ENCODE measurements at places on chromosomes 5 and 9.

- DNase-seq: no peak
These were observed 13.1 kb downstream of the DIAPH1 start for GRCh38 chr5:141605523-141606277.

GRCh38 chr9:3750321-3750720 lies 224.5 kb upstream of the RFX3 start:
- DNase-seq: no peak

- peak; percentile 21 for DNase-seq
These were observed 398.1 kb downstream of the EBF1 start for GRCh38 chr5:158701406-158702177.

GRCh38 chr9:121023064-121023463 lies 27.0 kb downstream of the C5 start:
- DNase-seq: no peak

- DNase-seq: no peak
These were observed 479.8 kb downstream of the DIRAS2 start for GRCh38 chr9:90162819-90163218.

DNA sequence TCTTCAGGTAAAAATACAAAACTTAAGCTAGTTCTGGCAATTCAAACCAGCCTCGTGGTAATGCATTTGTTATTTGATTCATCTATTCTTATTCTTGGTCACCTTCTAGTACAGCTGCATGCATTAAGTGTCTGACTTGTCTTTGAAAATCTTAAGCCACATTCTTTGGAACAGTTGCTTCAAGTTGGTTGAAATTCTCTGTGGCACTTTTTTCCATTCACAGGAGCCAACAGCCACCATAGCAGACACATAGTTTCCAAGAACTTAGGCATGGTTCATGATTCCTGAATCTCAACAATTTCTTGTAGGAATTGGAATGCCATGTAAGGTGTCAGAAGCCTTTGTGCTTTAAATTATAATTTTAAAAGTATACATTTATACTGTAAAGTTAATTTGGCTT lies 47.4 kb upstream of the MEF2C start:
- DNase-seq: no peak

DNA sequence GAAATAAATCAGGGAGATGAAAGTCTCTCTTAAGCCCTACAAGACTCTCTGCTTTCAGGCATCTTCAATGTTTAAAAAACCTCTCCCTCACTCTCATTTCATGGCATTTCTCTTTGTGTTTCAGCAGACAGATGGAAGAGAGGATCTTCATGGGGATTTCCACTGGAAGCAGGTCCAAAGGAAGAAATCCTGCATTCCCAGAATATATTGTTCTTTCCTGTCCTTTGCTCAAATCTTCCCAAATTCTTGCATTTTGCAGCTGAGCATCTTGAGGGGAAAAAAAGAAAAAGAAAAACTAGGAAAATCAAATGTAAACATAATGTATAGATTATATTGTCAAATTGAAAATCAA lies 382.2 kb downstream of the ENC1 start:
- DNase-seq: no peak

DNA sequence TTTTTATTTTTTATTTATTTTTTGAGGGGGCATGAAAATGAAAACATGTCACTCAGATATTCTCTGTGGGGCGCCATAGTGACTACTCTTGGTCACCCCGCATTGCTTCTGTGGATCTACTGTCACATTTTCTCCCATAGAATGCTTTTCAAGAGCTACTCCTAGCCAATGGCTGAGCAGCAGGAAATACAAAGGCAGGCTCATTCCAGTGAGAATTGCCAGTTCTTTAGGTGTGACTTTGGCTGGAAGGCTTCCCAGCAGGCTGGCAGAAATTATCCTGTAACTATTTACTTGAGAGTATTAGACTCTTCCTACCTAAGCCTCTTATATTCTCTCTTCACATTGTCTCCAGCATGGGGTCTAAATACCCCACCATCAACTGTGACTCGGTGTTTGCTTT lies 21.0 kb upstream of the PTPRD start:
- no peak for DNase-seq

DNA sequence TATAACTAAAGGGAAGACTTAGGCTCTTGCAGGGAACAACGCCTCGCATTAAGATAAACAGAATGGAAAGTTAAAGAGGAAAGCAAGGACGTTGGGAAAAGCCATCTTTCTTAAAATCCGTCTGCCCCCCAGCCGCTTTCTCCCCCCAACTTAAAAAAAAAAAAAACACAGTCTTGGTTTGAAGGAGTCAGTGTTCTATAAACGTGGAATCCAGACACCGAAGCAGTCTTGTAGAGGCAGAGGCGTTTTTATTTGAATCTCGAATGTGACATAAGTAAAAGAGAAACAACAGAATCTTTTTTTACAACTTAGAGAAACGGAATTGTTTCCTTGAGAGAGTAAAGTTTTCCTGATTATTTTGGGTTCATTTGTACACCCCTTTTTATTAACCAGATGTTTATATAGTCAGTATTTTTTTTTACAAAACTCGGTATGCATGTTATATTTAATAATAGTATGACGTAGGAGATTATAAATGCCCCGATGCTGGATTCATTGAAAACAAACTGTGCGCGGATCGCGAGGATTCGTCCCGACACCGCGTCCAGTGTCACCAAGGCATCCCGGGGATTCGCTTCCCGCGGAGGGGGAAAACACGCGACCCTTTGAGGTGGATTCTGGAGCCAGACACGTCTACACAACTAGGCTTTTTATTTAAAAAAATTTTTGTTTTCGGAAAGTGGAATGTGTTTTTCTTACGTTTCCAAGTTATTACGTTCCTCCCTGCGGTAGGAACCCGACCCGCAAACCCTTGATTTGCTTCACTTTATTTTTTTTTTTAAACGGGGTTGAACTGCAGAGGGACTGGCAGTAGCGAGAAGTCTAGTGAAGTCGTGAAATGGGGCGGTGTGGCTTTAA lies 6.7 kb downstream of the PTCH1 start:
- peak; percentile 55 for DNase-seq

- no peak for DNase-seq
These were observed 13.6 kb downstream of the TICAM2 start for GRCh38 chr5:115588640-115589039.

GRCh38 chr9:137784641-137785513 lies 92.7 kb upstream of the CACNA1B start:
- DNase-seq: no peak

DNA sequence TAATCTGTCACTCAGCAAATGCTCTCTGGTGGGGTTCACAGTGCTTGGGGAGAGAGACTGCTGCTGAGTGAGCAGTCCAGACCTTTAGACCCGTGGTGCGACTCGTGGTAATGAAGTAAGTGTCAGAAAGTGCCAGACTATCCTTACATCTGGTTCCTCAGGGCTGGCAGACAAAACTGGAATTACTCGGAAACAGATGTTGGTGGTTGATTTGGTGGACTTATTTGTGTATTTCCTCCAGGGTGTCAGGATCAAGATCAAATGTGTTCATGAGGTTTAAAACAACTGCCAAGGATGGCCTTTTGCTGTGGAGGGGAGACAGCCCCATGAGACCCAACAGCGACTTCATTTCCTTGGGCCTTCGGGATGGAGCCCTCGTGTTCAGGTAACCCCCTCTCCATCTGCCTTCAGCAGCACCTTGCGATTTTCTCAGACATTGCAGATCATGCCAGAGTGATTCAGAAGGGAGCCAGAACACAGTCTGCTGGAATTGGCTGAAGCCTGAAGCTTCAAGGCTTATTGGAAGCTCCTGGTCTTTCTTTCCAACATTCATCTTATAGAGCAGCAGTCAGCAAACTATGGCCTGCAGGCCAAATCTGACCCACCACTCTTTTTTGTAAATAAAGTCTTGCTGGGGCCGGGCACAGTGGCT lies 105.2 kb downstream of the LIFR start:
- no peak for DNase-seq

GRCh38 chr5:144585681-144586080 lies 415.0 kb downstream of the KCTD16 start:
- no peak for DNase-seq

GRCh38 chr5:61657686-61658085 lies 325.6 kb downstream of the ZSWIM6 start:
- DNase-seq: no peak

- peak; percentile 68 for DNase-seq
These were observed 2.8 kb upstream of the PFN3 start for GRCh38 chr5:177403102-177403791.

DNA sequence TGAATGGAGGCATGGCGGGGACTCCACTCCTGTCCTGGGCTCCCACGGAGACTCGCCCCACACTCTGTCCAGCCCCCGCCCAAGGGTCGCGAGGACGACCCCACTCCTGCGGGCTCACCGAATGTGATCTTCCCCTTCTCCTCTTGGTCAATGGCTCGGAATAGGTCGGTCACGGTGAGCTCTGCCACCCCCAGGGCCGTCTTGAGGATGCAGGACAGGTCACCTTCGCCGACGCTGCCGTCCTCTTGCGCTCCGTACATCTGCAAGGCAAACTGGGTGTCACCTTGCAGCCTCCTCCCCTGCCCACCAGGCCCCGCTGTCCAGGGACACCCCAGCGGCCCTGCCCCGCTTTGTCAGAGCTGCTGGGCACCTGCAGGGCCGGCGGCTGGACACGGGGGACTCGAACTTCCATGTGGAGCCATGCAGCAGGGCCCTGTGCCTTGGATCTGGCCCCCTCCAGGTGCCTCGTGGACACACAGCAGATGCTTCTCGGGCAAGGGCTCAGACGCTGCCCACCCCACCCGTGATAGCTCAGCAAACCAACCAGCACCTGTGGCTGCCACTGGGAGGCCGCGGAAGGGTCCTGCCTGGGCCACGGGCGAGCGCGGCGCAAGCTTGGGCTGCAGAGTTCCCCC lies 21.5 kb upstream of the SLC6A3 start:
- no peak for DNase-seq

- DNase-seq: peak; percentile 51
These were observed 5.9 kb downstream of the FKBP15 start for GRCh38 chr9:113215132-113215531.

DNA sequence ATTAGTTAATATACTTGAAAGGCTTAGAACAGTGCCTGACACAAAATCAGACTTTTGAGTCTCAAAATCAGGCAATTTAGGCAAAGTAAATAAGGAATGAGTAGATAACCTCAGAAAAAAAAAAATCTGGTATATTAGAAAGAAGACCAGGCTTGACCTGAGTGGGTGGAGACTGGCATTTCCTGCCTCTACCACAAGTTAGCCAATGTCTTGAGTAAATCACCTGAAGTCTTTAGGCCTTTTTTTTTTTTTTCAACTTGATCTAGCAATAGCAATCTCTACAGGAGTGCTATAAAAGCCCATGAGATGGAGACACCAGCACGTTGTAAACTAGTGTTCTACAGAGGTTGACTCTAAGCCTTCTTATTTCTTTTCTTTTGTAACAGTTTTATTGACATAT lies 104.2 kb upstream of the RASEF start:
- no peak for DNase-seq

GRCh38 chr5:110476164-110476563 lies 250.3 kb downstream of the TMEM232 start:
- DNase-seq: no peak

GRCh38 chr5:111197523-111197922 lies 26.7 kb upstream of the CAMK4 start:
- no peak for DNase-seq

DNA sequence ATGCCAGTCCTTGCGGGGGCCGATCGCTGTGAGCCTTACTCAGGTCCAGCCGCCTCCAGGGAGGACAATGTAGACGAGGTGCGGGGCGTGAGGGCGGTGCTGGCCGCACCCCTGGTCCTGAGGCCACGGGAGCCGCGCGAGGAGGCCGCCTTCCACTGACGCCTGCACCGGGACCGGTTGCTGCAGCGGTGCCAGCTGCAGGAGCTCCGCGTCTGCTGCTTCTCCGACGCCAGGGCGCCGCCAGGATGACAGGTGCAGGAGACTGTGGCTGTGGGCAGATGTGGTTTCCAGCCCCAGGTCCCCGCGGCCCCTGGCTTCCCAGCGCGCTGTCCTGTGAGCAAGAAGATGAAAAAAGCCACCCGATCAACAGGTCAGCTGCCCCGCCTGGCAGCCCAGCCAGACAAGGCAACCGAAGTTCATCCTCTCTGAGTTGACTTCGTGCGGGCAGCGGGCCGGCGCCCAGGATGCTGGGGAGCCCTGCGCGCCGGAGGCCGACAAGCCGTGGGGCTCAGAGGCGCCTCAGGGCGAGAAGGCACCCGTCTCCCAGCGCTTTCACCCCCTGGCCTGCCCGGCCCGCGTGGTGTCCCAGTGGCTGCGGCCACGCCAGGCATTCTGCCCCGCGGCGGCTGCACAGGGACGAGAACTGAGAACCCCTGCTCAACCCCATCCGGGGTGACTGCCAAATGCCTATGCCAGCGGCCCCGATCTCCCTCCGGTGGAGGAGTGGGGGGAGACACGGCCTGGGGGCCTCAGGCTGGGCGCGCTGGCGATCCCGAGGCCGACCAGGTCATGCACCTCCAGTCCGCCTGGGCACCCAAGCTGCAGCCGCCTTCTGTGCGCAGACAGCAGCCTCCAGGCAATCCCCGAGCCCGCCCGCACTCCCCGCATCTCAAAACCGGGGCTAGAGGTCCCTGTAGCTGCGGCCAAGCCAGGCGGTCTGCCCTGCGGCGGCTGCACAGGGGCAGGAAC lies 43.4 kb upstream of the BICD2 start:
- DNase-seq: no peak

DNA sequence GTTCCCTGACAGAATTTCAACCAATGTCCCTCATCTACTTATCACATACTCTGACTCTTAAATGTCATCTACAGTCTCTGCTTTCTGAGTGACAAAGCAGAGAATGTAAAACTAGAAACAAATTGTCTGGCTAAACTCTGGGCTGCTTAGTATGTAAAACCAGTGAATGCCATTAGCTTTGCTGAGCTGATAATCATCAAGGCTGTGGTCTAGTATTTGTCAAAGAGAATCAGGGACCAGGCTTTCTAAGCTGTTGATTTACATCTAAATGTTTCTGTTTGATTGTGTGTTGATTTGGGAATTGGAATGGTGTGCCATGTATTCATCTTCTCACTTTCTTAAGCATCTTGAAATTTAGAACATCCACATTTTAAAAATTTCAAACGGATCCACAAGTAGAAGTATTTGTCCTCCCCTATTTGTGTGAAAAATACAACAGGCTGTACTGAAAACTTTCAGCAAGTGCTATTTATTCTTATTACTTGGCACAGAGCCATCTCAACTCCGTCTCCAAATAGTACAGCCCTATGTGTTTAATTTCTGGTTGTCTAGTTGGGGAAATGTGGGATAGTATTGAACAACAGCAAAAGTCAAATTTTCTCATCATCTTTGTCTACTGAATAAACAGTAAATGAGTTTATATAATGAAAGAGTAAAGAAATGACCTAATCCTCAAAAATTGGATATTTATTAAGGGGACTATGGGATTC lies 251.5 kb downstream of the KCTD16 start:
- DNase-seq: no peak

DNA sequence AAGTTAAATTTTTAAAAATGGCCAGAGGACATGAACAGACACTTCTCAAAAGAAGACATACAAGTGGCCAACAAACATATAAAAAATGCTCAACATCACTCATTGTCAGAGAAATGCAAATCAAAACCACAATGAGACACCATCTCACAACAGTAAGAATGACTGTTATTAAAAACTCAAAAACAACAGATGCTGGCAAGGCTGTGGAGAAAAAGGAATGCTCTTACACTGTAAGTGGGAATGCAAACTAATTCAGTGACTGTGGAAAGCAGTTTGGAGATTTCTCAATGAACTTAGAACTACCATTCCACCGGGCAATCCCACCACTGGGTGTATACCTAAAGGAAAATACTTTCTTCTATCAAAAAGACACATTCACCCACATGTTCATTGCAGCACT lies 168.5 kb upstream of the PIK3R1 start:
- no peak for DNase-seq

GRCh38 chr9:137832191-137832700 lies 45.3 kb upstream of the CACNA1B start:
- no peak for DNase-seq

GRCh38 chr5:149747141-149747832 lies 17.2 kb downstream of the PPARGC1B start:
- DNase-seq: no peak

- no peak for DNase-seq
These were observed 248.9 kb downstream of the DOCK8 start for GRCh38 chr9:463455-464171.
